PC-3 (cell line): ENCODE measurements at places on chromosomes 13 and 19. TPM values are rescaled to one million over a fixed set of nuclear protein-coding genes. Genes with fewer than 3 reads are reported as not detected.

Gene ZNF850
- 0.86 and 1.2 TPM in 2 replicates for total RNA-seq

Gene SIGLEC14
- not detected in 2 replicates for total RNA-seq

Gene NLRP9
- total RNA-seq, result not detected in 2 replicates

Gene FCER2
- total RNA-seq, result not detected in 2 replicates

Gene FXYD7
- total RNA-seq, result not detected in 2 replicates

Gene PSG1
- not detected in 2 replicates for total RNA-seq

Gene SIGLEC9
- not detected in 2 replicates for total RNA-seq

Gene CASP14
- 5.0 and 8.9 TPM in 2 replicates for total RNA-seq

DNA sequence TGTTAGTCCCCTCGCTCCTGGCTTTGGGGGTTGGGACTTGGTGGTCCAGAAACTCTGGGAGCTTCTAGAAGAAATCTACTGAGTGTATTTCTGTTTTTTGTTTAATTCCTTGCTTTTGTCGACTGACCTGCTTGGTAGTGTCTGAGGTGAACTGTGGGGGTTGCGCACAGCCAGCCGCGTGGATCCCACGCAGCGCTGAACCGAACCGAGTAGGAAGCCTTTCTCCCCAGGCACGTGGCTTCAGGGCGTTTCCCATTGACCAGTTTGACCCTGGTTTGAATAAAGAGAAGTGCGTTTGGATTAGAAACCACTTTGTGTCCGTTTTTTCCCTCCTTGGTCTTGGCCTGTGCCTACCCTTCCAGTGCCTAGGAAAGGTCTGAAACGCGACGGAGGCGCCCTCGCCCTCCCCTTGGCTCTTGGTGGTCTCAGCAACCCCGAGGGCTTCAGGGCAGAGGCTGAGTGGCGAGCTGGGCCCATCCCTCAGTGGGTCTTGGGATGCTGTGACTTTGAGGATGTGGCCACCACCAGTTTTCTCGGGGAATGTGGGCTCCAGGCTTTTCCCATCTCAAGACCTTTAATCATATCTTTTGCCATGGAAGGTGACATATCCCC lies 2.7 kb upstream of the RPS15 start:
- H3K4me3 ChIP-seq, result no peak overlapping the region
- no peaks in the 10 kb centered on the region for H3K27me3 ChIP-seq
- H3K27ac ChIP-seq, result no peak overlapping the region
- H3K4me1 ChIP-seq, result peaks cover 3% of the 10 kb centered on the region
- peaks cover 10% of the 10 kb centered on the region for H3K36me3 ChIP-seq
- DNase-seq, result no peak

- H3K4me1 ChIP-seq, result no peaks in the 10 kb centered on the region
- H3K4me3 ChIP-seq, result no peak overlapping the region
- no peak overlapping the region for H3K27ac ChIP-seq
- H3K27me3 ChIP-seq, result peaks cover 39% of the 10 kb centered on the region
These were observed 52.4 kb downstream of the TEX29 start for GRCh38 chr13:111372651-111373425.

- no peak overlapping the region for H3K4me3 ChIP-seq
- no peaks in the 10 kb centered on the region for H3K4me1 ChIP-seq
- H3K27ac ChIP-seq, result no peak overlapping the region
- no peak for DNase-seq
These were observed 43.8 kb downstream of the SPTBN4 start for GRCh38 chr19:40510526-40511115.

DNA sequence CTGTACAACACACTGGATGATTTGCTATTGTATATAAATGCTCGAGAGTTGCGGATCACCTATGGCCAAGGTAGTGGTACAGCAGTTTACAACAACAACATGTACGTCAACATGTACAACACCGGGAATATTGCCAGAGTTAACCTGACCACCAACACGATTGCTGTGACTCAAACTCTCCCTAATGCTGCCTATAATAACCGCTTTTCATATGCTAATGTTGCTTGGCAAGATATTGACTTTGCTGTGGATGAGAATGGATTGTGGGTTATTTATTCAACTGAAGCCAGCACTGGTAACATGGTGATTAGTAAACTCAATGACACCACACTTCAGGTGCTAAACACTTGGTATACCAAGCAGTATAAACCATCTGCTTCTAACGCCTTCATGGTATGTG lies 21.5 kb downstream of the OLFM4 start:
- H3K4me1 ChIP-seq, result no peaks in the 10 kb centered on the region
- H3K27ac ChIP-seq, result no peak overlapping the region
- no peak overlapping the region for H3K4me3 ChIP-seq
- H3K27me3 ChIP-seq, result no peaks in the 10 kb centered on the region
- no peak for DNase-seq
- H3K36me3 ChIP-seq, result no peaks in the 10 kb centered on the region

DNA sequence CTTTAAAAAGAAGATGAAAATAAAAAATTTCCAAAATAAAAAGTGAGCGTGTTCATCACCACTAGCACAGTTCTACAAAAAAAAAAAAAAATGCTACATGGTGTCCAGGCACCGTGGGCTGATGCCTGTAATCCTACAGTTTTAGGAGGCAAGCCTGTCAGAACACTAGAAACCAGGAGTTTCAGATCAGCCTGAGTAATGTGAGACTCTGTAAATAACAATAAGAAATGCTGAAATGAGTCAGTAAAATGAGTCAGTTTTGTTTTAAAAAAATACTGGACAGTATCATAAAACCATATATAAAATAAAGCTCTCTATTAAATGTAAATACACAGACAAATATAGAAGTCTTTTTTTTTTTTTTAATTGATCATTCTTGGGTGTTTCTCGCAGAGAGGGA lies 30.0 kb downstream of the ZNF91 start:
- H3K4me1 ChIP-seq, result no peaks in the 10 kb centered on the region
- H3K27ac ChIP-seq, result no peak overlapping the region
- H3K36me3 ChIP-seq, result peaks cover 75% of the 10 kb centered on the region
- DNase-seq, result peak; percentile 62

GRCh38 chr19:15717809-15718208 lies 10.0 kb upstream of the OR10H2 start:
- no peaks in the 10 kb centered on the region for H3K4me1 ChIP-seq

GRCh38 chr19:21584537-21584936 lies 79.1 kb downstream of the ZNF429 start:
- H3K4me1 ChIP-seq, result no peaks in the 10 kb centered on the region
- DNase-seq, result no peak
- H3K4me3 ChIP-seq, result no peak overlapping the region
- H3K36me3 ChIP-seq, result no peaks in the 10 kb centered on the region
- no peak overlapping the region for H3K27ac ChIP-seq
- H3K27me3 ChIP-seq, result no peaks in the 10 kb centered on the region

DNA sequence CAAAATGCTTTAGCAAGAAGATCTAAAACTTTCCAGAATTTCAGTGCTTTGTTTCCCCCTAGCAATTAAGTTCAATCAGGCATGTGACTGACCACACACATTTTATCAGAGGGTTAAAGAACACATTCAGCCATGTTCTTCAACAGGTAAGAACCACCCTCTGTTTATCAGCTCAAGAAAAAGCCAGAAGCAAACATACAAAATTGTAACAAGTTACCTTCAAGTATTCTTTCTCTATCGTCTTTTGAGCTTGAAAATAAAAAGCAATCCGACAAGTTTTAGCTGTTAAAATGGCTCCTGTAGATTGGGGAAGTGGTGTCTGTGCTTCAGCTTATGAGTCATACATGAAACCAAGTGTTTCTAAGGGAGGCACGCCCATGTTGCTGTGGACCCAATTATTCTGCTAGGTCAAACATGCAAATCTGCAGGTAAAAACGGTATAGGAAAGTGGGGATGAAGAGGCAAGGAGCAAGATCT lies at the start of gene ELF1:
Gene ELF1, minus strand, starts transcription at position 306 of the 477 bp plus-strand sequence. CDS start 37,262 bp downstream, outside the sequence.
- peak within 1 kb of the TSS; percentile 74 for H3K4me3 ChIP-seq
- H3K36me3 ChIP-seq, result no peaks in the 10 kb centered on the region
- H3K4me1 ChIP-seq, result peaks cover 14% of the 10 kb centered on the region
- peak; percentile 78 for DNase-seq

DNA sequence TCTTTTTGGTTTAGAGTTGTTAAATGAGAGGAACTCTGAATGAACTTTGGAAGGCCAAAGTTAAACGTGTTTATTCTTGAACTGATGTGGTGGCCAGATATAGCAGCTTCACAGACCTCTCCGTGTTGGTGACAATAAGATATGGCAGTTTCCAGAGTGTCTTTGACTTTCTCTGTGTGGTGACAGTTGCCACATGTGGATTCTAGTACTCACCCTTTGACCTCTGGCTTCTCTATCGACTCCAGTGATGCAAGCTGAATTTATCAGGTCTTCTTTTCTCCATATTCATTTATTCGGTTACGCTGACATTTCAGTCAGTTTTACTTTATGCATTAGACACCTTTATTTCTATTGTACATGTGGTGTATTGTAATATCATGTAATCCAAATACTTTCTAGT lies 1469.5 kb downstream of the SLITRK1 start:
- H3K4me1 ChIP-seq, result no peaks in the 10 kb centered on the region
- H3K36me3 ChIP-seq, result no peaks in the 10 kb centered on the region
- H3K27me3 ChIP-seq, result no peaks in the 10 kb centered on the region
- no peak overlapping the region for H3K4me3 ChIP-seq

- peaks cover 61% of the 10 kb centered on the region for H3K4me1 ChIP-seq
- H3K27ac ChIP-seq, result peak overlapping the region; percentile 27
- H3K36me3 ChIP-seq, result no peaks in the 10 kb centered on the region
- H3K4me3 ChIP-seq, result no peak overlapping the region
- peak; percentile 45 for DNase-seq
- H3K27me3 ChIP-seq, result no peaks in the 10 kb centered on the region
These were observed 108.4 kb downstream of the KLF5 start for GRCh38 chr13:73167028-73167820.

DNA sequence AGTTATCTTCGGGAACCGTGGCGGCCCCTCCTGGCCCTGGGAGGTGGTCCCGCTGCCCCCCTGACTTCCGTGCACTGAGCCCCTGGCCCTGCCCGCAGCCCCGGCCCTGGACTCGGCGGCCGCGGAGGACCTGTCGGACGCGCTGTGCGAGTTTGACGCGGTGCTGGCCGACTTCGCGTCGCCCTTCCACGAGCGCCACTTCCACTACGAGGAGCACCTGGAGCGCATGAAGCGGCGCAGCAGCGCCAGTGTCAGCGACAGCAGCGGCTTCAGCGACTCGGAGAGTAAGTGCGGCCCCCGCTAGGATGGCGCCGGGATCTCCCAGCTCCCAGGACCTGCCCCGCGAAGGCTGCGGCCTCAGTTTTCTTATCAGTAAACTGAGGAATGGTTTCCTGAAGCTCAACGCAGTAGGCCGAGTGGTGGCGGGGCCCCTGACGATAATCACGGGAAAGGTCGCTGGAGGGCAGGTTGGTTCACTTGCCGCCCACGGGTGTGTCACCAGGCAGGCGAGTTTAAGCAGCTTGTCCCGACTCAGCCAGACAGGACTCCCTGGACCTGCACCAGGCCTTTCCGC lies 924 bp downstream of the RGCC start:
- DNase-seq, result peak; percentile 15
- H3K4me1 ChIP-seq, result peaks cover 4% of the 10 kb centered on the region; the same call in 1 of the 2 replicates
- H3K36me3 ChIP-seq, result no peaks in the 10 kb centered on the region
- H3K27ac ChIP-seq, result no peak overlapping the region

GRCh38 chr13:52842441-52842840 lies 6.0 kb downstream of the PCDH8 start:
- H3K27me3 ChIP-seq, result no peaks in the 10 kb centered on the region
- no peak overlapping the region for H3K4me3 ChIP-seq
- H3K27ac ChIP-seq, result no peak overlapping the region
- no peaks in the 10 kb centered on the region for H3K36me3 ChIP-seq
- no peak for DNase-seq
- no peaks in the 10 kb centered on the region for H3K4me1 ChIP-seq

DNA sequence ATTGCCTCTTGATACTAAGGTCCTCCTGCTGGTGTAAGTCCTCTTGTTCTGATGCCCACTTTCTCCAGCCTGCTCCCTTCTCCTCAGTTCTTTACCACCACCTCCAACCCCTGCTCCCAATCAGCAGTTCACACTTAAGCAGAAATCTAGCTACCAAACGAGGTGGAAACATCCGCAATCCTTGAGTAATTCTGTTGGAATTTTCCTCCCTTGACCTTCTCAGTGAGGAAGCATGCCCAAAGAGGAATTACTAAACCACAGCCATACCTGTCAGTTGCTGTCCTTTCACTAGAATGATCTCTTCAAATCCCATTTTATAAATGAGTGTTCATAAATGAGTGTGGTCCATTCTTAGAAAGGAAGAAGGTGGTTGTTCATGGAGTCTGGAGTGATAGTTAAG lies 289.9 kb downstream of the DACH1 start:
- H3K4me3 ChIP-seq, result no peak overlapping the region
- H3K27me3 ChIP-seq, result no peaks in the 10 kb centered on the region
- no peak overlapping the region for H3K27ac ChIP-seq
- no peaks in the 10 kb centered on the region for H3K4me1 ChIP-seq
- H3K36me3 ChIP-seq, result no peaks in the 10 kb centered on the region

DNA sequence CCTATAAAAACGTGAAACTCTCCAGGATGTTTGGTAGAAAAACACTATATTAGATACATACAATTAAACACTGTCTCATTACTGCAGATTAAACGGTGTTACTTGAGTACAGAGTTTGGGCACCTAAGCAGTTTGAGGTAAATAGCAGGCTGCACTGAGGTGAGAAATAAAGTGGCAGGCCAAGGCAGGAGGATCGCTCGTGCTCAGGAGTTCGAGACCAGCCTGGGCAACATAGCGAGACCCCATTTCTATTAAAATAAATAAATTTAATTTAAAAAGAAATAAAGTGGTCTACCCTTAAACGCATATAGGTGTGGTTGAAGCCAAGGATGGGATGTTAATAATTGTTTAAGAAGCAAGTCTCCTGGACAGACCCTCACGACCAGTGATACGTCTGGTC lies 1.2 kb downstream of the PSPC1 start:
- peak; percentile 13 for DNase-seq
- peak overlapping the region; percentile 72 for H3K27ac ChIP-seq
- H3K36me3 ChIP-seq, result peaks cover 6% of the 10 kb centered on the region
- peak overlapping the region; percentile 99 for H3K4me3 ChIP-seq

GRCh38 chr13:30920162-30920909 lies 12.1 kb upstream of the TEX26 start:
- no peak overlapping the region for H3K27ac ChIP-seq
- no peak overlapping the region for H3K4me3 ChIP-seq
- no peaks in the 10 kb centered on the region for H3K36me3 ChIP-seq
- H3K27me3 ChIP-seq, result peaks cover 83% of the 10 kb centered on the region

DNA sequence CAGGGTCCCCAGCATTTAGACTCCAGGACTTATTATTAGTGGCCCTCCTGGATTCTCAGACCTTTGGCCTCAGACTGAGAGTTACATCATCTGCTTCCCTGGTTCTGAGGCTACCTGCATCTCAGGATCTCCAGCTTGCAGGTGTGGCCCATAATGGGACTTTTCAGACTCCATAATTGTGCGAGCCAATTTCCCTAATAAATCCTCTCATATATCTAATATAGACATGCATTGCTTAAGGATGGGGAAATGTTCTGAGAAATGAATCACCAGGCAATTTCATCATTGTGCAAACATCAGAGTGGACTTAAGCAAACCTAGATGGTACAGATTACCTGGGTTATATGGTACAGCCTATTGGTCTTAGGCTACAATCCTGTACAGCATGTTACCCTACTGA lies 116.5 kb upstream of the FBXL3 start:
- peaks cover 15% of the 10 kb centered on the region for H3K4me1 ChIP-seq
- peaks cover 9% of the 10 kb centered on the region; the same call in 1 of the 2 replicates for H3K36me3 ChIP-seq
- H3K27me3 ChIP-seq, result no peaks in the 10 kb centered on the region
- peak overlapping the region; percentile 59 for H3K27ac ChIP-seq
- peak; percentile 87 for DNase-seq
